ENCODE measurements at places on chromosomes 7 and 10. TPM values are rescaled to one million over a fixed set of nuclear protein-coding genes. Genes with fewer than 3 reads are reported as not detected.
A peak's percentile ranks its signal among the peaks of the same experiment; 100 is the strongest.

GRCh38 chr10:55446441-55447002 lies 645.5 kb upstream of the PCDH15 start:
- H3K4me3 ChIP-seq, result no peak overlapping the region
- H3K36me3 ChIP-seq, result no peaks in the 10 kb centered on the region
- no peak overlapping the region for H3K27ac ChIP-seq
- no peaks in the 10 kb centered on the region for H3K27me3 ChIP-seq
- no peak for DNase-seq
- H3K4me1 ChIP-seq, result no peaks in the 10 kb centered on the region

DNA sequence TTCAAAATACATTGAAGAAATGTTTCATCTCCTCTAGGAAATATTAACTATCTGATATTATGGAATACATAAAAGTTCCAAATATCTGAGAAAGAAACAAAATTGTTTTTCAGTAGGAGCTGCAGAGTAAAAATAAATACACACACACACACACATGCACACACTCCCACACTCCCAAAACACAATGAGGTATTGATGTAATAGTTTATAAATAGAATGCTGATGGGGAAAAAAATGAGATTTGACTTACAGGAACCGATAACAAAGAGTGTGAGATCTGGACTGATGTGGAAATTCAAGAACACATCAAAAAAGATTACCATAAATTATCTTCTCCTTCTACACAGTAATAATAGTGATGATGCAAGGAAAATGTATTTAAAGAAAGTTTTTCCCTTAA lies 438.0 kb upstream of the CELF2 start:
- no peaks in the 10 kb centered on the region for H3K4me1 ChIP-seq
- no peak overlapping the region for H3K27ac ChIP-seq
- DNase-seq, result no peak
- H3K27me3 ChIP-seq, result no peaks in the 10 kb centered on the region

ERV3-1 gene
- 20.0 TPM for total RNA-seq

- H3K4me1 ChIP-seq, result no peaks in the 10 kb centered on the region
- H3K36me3 ChIP-seq, result no peaks in the 10 kb centered on the region
- no peak overlapping the region for H3K4me3 ChIP-seq
- H3K27me3 ChIP-seq, result no peaks in the 10 kb centered on the region
- no peak overlapping the region for H3K27ac ChIP-seq
- DNase-seq, result no peak
Measured at GRCh38 chr7:120695848-120696247, 162.1 kb downstream of the TSPAN12 start.

DNA sequence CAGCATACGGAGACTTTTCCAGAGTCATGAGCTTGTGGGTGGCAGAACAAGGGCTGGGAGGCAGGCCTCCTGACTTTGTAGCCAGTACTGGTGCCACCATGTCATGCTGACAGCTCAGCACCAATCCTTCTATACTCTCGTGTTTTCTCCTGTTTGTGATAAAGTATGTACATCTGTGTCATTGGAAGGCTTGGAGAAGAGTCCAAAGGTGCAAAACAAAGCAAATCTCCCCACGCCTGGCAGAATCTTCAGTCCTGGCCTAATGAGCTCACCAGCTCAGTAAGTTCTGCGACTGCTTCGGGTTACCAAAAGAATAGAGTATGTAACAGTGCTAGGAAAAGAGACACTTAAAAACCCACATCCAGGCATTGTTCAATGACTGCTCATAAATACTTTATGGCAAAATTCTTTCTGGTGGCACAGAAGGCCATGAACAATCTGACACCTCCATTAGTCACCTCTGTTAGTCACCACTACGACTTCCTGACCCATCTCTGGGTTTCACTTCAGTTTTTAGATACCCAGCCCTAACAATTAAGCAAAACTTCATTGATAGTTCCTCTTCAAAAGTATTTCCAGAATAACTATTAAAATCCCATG lies 24.5 kb downstream of the STEAP1 start:
- no peak for DNase-seq
- no peaks in the 10 kb centered on the region for H3K4me1 ChIP-seq
- H3K36me3 ChIP-seq, result no peaks in the 10 kb centered on the region
- H3K27ac ChIP-seq, result peak overlapping the region; percentile 60
- H3K27me3 ChIP-seq, result no peaks in the 10 kb centered on the region

DNA sequence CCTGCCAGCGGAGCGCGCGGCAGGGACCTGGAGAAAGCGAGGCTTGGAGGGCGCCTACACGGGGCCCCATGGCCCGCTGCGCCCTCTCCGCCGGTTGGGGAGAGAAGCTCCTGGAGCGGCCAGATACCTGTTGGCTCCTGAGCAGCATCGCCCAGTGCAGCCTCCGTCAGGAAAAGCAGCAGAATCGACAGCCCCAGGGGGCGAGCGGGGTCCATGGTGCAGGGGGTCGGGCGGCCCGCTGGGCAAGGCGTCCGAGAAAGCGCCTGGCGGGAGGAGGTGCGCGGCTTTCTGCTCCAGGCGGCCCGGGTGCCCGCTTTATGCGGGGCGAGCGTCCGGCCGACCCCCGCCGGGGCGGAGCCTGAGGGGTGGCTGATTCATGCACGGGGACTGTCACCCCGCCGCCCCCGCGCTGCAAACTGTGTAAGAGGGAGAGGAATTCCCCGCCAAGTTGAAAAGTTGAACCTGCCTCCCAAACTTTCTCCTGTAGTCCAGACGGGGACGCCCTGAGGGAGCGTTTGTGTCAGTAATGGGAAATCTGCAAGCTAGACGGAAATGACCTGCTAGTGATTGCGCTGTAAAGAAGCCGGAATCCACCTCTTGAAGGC lies at the start of gene TFPI2:
TSS of gene TFPI2 (minus strand) at position 290 of the 605 bp plus-strand sequence. CDS start at position 215, 75 bp downstream.
- H3K27me3 ChIP-seq, result no peaks in the 10 kb centered on the region
- no peaks in the 10 kb centered on the region for H3K4me1 ChIP-seq
- H3K36me3 ChIP-seq, result no peaks in the 10 kb centered on the region

NUPR2 gene
- total RNA-seq, result 21.9 TPM

Data from stomach (tissue), 19 donors.